Stimulated activated CD4-positive, alpha-beta T cell treated with anti-CD3 and anti-CD28 coated beads, Interleukin-4, amount 100 ng/mL, for 1 hour (primary cell): ENCODE measurements at places on chromosomes 11 and 22.

DNA sequence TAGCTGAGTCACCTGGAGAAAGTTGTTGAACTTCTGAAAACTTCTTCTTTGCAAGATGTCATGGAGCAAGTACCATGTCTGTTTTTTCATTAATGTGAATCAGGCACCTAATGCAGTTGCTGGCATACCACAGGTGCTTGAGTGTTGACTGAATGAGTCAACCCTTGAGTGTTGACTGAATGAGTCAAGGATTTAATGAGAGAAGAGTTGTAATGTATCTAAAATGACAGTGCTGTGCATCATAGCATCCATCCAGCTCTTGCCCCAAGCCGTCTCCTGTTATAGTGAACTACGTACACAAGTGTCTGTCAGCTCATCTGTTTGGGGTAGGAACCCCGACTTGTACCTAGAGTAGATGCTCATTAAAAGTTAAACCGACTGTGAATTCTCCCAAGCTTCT is 93.1 kb downstream of the CWC15 start:
- no peak for DNase-seq

DNA sequence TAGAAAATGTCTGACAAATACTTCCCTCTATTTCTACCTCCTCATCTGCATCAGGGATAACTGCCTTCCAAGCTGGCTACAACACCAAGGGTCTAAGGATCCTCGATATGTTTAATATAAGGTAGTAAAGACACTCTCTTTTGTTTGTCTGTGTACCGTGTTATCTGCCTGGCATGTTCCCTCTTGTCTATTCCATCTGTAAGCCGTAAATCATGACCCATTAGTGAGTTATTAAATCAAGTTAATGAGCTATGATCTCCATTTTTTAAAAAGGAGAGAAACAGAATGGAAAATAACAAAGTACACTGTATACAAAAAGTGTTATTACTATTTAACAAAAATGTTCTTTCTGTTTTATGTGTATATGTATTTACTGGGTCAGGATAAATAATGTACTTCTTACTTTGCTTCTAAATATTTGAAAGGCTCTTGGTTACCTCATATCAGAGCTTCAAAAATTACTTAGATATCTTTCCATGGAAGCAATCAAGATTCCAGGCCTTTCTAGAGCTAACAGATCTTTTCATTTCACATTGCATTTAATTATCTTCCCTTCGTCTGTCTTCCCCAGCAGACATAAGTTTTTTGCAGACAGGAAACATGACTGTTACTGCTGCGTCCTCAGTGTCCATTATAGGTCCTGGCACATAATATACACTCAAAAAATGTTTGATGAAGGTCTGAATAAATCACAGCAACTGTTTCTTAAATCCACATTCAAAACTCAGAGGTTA is 342.6 kb upstream of the CCDC90B start:
- DNase-seq, result no peak

GRCh38 chr22:46462726-46463371 is 74.6 kb downstream of the CELSR1 start:
- DNase-seq, result no peak

DNA sequence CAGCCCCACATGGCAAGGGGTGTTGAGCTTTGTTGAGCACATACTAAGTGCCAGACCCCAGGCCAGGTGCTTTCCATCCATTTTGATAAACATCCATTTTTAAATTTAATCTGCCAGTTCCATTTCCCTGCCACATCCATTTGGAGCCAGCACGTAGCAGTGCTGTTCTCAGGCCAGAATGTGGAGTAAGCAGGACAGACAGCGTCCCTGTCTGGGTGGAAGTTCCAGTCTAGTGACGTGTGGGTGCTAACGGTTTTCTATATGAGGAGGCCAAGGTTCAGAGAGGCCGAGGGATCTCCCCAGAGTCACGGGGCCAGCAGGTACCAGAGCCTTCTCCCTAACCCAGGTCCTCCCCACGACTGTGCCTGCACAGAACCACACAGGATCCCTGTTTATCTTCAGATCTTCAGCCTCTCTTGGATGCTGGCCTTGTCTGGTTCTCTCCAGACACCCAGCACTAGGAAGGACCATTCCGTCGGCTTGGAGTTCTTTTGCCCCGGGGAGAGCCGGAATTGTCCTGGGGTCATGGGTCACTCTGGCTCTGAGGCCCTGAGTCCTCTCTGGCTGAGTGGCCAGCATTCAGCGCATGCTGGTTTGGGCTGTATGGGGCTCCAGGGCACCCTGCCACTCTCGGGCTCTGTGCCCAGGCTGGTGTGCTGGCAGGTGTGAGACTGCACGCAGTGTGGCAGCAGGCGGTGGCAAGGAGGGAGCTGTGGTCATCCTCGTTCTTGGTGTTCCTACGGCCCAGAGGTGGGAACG is 63.6 kb upstream of the PPARA start:
- no peak for DNase-seq

DNA sequence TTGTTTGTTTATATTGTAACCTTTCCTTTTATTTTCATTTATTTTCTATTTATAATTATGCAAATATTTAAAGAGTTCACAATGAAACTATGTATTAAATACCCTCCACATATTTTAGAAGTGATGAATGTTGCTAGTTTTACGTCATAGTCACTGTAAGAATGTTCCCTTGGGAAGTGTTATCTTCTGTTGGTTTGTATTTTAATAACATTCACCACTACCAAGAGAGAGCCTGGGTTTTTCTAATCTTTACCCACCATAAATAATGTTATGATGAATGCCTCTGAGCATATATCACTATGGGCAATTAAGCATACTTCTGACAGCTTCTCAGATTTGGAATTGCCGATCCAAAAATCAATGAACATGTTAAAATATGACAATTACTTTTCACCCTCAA is 80.7 kb downstream of the GGT1 start:
- no peak for DNase-seq

DNA sequence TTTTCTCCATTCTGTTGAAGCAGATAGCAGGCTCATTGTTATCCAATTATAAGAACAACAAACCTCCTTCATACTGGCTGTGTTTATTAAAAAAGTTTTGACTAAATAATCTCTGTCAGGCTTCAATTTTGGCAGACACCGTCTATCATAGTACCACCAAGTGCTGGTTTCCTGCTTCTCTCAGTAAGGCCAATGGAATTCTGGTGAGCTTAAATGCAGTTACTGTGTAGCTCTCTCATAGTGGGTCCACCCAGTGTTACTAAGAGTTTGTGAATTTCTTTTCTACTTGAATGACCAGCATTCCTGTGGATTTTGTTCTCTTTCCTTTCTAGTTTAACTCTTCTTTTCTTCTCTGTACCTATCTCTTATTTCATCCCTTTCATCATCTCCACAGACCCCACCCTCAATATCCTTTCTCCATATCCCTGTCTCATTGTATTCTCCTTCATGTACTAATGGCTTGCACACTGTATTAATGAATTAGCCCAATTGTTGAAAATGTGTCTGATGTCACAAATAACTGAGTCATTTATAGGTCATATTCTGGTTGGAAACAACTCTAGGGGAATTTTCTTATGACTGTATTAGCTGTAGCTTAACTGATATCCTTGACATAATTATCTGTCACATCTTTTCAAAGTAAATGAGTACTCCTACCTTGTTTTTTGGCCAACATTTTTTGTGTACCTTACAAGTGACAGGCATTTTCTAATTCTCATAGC is 372.1 kb downstream of the FAT3 start:
- DNase-seq, result no peak

- no peak for DNase-seq
Measured at GRCh38 chr11:104968355-104968855, at the start of gene CASP4. Gene CASP4, minus strand, starts transcription at chr11:104968574. Its CDS starts 49 bp downstream, at chr11:104968525.

- no peak for DNase-seq
Measured at GRCh38 chr22:50578776-50579310, 616 bp upstream of the CPT1B start.

DNA sequence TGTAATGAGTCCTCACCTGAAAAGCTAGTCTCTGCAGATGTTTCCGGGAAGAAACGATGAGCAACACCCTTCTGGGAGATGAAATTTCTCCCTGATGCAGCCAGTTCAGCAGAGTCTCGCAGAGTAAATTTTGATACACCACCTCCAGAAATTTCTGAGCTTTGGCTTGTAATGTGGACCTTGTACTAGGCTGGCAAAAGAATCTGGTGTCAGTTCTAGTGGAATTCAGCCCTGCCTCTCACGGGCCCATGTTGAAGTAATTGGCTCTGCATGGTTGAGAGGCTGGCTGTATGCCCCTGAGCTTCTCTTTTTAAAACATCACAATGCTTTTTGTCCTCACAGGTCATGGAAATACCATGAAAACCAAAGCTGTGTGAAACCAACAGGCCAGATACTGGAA is at the start of gene GLYAT:
GLYAT (minus strand) TSS at position 125 of the 400 bp plus-strand sequence. CDS start 7,447 bp downstream, outside the sequence.
- no peak for DNase-seq

DNA sequence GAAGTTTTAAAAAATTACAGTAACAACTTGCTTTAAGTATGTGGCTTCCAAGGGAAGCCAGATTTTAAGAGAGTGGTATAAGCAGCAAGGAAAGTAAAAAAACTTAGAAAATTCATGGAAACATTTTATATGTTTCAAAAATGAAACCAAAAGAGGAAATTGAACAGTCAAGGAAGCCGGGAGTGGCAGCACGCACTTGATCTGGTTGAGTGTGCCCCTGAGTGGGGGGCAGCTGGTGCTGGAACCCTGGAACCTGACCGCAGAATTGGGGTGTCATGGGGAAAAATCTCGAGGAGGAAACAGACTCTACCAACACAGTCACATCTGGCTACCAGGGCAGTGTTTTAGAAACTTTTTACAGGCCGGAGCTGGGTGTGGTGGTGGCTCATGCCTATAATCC is 14.0 kb downstream of the MICALL1 start:
- no peak for DNase-seq

DNA sequence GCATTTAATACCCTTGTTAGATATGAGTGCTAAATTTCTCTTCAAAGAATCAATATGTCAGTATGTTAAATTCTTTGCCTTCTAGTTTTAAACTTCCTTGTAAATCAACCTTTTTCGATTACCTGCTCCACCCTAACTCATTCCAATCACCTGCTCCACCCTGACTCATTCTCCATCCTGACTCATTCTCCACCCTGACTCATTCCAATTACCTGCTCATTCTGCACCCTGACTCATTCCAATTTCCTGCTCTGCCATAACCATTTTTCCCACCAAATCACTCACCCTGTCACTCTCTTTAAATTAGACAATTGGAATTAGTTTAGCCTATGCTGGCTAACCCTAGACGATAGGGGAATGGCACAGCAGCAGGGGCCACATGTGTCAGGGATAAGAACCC is 519.5 kb upstream of the LRRC4C start:
- no peak for DNase-seq
